ENCODE measurements at places on chromosomes 12 and 14. TPM values are rescaled to one million over a fixed set of nuclear protein-coding genes. Genes with fewer than 3 reads are reported as not detected.

Gene OR4K1
- not detected for total RNA-seq

Gene PHC1
- total RNA-seq, result 9.8 TPM

Gene PTPRQ
- total RNA-seq, result 0.22 TPM

Gene CISTR
- total RNA-seq, result not detected

Gene DPPA3
- not detected for total RNA-seq

Gene LRTM2
- not detected for total RNA-seq

Gene DHRS2
- 11.9 TPM for total RNA-seq

Gene ORAI1
- 18.1 TPM for total RNA-seq

Gene LPCAT3
- 26.7 TPM for total RNA-seq

Gene MYBPC1
- not detected for total RNA-seq

Gene GTF2H3
- total RNA-seq, result 61.3 TPM

Gene KRT72
- not detected for total RNA-seq

Gene TBC1D30
- total RNA-seq, result 0.52 TPM

Gene CLEC7A
- total RNA-seq, result 40.5 TPM

Gene ENO2
- 29.1 TPM for total RNA-seq

Gene ESPL1
- total RNA-seq, result 2.9 TPM

Gene RITA1
- total RNA-seq, result 28.8 TPM

Gene NTS
- total RNA-seq, result not detected

Gene AMDHD1
- total RNA-seq, result 1.5 TPM

Gene FOXN4
- total RNA-seq, result not detected

Gene GNB3
- total RNA-seq, result 0.57 TPM

Gene LTB4R2
- 0.64 TPM for total RNA-seq

Gene TAS2R50
- total RNA-seq, result not detected

Gene GLIPR1L1
- total RNA-seq, result not detected

Gene LAG3
- total RNA-seq, result not detected

Gene REP15
- not detected for total RNA-seq

Gene RERG
- total RNA-seq, result not detected

Gene WDHD1
- total RNA-seq, result 13.9 TPM

Gene ADGRD1
- total RNA-seq, result not detected

Gene SPIC
- total RNA-seq, result not detected

Gene EML5
- 0.96 TPM for total RNA-seq

Gene SLC39A2
- 1.2 TPM for total RNA-seq

Gene MOAP1
- 9.8 TPM for total RNA-seq

Gene RPS6KL1
- total RNA-seq, result not detected

Gene PLCZ1
- total RNA-seq, result not detected

Gene CMAS
- total RNA-seq, result 42.5 TPM

Gene DNAI7
- 0.59 TPM for total RNA-seq

Measured in M059J (cell line).